Fibroblast of upper back skin (primary cell): ENCODE measurements at places on chromosomes 3 and 15.

- DNase-seq = no peak
Measured at GRCh38 chr15:70063261-70063925, 34.3 kb downstream of the TLE3 start.

- no peak for DNase-seq
Measured at GRCh38 chr3:115478359-115478758, 145.0 kb upstream of the GAP43 start.

GRCh38 chr3:184765730-184766074 lies 46.3 kb upstream of the VPS8 start:
- DNase-seq = peak; percentile 74

DNA sequence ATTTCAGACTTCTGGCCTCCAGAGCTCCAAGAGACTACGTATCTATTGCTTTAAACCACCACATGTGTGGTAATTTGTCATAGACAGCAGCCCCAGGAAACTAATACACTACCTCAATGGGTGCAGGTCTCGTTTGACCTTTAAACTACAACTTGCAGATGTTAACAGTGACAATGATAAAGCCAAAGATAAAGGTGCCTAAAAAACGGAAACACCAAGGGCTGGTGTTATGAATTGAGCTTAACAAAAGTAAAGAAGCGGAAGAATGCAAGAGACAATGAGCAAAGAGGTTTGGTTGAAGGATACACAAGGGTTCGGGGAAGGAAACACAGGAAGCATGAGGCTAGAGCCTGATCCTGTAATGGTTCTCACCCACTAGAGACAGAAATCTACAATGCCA lies 50.8 kb downstream of the RFTN1 start:
- DNase-seq = no peak

DNA sequence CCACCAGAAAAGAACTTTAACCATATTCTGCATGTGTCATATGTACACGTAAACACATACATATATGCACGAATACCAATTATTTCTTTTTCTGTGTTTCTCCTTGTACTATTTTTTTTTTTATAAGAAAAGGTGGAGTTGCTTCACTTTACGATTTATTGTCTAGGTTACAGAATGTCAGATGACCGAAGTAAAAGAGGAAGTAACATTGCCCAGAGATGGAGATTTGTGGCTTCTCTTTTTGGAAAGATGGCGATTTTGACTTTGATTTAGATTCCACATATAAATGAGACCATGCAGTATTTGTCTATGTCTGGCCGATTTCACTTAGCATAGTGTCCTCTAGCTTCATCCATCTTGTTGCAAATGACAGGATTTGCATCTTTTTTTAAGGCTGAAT lies 293.1 kb downstream of the SV2B start:
- DNase-seq = no peak

DNA sequence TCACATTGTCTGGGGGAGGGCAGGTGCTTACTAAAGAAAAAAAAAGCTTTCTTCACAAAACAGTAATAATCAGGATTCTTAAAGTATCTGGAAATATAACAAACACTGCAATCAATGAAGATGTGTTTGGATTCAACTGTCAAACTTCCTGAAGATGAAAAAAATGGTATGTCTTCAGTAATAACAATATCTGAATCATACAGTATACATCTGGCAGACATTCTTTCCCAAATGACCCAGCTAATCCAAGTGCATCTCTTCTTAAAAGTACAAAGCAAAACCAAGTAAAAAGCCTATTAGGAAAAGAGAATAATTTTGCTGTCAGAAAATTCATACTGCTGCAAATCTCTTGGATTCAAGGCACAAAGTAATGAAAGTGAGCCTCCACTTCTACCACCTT lies 145.0 kb upstream of the MCTP2 start:
- peak; percentile 85 for DNase-seq

GRCh38 chr3:4752201-4753072 lies 226.8 kb upstream of the BHLHE40 start:
- peak; percentile 61 for DNase-seq

GRCh38 chr3:87461036-87461435 lies 184.7 kb upstream of the POU1F1 start:
- DNase-seq = no peak

DNA sequence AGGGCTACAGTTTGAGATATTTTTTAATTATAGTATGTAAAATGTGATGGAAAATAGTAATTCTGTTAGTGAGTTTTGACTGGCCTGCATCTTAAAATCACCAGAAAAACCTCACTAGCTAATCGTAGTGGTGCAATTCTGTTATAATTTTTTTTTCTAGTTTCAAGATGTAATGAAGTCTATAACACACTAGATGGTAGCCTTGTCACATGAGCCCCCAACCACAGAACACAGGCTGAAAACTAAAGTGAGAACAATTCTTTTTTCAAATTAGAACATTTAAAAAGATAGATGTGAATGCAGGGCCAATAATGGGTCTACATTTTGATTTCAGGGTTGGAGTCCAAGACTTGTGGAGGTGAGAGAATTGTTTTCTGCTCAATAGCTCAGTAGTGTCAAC lies 83.3 kb upstream of the KCNH8 start:
- no peak for DNase-seq

DNA sequence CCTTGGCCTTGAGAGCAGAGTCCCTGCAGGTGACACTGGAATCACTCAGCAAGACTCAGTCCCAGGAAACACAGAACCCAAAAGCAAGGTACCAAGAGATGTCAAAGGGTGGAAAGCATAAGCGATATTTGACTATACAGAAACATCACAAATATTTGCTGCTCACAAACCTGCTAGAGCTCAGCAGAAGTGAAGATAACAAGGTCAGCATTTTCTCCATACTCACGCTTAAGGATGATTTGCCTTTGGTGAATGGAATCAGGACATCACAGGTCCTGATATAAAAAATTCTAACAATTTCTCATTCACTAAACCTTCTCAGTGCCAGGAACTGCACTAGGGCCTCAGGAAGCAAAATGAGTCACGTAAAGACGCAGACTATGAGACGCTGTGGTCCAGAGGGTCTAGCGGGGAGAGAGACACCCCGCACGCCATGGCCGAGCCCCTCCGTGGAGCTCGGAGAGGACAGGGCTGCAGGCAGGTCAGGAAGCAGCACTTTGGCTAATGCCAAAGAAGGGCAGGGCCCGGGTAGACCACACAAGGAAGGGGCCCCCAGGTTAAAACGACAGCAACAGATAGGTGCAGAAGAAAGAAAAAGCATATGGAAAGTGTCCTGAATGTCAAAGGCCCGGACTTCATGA lies 10.7 kb downstream of the PCSK6 start:
- DNase-seq = no peak

DNA sequence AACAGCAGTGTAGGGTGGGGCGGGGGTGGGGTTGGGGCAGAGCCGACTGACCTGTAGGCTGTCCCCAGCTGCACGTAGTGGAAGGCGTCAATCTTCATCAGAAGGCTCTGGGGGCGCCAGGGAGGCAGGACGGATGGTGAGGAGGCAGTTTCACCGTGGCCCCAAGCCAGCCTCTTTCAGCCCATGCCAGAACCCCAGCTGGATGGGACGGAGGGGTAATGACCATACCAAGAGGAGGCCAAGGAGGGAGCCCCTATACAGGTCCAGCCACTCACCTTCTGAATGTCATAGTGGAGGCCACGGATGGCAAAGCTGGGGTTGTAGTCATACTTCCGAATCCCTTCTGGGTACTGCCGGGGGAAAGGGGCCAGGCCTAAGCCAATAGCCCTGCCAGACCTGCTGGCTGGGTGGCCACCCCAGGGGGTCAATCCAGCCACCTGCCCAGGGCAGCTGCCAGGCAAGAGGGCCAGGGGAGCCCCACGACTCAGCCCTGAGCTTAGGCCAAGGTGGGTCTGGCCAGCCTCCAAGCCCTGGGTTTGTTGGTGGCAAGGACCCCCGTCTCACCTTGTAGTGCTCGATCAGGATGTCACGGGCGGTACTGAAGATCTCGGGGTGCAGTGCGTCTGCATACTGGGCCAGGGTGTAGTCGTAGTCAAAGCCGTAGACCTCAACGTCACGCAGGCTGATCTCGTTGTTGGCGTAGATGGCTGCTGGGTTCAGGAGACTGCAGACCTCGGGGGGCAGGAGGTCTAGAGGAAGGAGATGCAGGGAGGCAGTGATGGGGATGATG lies 4.9 kb downstream of the NT5DC2 start:
- no peak for DNase-seq

DNA sequence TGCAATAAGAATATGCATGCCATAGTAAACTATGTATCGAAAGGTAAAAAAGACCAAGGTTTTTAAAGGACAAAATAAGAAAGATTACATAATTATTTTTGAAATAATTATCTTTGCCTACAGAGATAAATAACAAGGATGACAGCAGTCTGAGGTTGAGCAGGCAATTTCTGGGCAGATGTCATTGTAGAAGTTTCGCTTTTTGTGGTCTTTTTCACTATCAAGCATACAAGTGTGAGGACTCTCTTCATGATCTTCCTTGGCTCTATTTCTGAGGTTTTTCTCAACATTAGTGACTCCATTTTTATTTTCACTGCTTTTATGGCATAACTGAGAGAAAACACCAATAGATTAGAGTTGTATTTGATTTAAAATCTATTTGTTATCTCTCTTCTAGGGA lies 1337.9 kb upstream of the EPHA6 start:
- DNase-seq = no peak

DNA sequence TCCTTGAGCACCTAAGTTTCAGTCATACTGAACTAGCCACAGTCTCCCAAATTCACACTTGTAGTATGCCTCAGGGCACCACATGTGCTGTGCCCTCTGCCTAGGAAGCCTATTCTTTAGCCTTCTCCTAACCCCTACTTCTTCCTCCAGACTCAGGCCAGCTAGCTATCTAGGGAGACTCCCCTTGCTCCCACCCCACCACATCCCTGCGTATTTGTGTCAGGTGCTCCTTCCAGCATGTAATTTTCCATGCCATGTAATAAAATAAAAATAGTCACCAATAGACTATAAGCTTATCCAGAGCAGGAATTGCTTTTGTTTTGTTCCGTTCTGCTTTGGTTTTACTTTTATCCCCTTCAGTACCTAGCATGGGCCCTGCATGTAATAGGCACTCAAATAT lies 14.9 kb upstream of the GJD2 start:
- DNase-seq = no peak

DNA sequence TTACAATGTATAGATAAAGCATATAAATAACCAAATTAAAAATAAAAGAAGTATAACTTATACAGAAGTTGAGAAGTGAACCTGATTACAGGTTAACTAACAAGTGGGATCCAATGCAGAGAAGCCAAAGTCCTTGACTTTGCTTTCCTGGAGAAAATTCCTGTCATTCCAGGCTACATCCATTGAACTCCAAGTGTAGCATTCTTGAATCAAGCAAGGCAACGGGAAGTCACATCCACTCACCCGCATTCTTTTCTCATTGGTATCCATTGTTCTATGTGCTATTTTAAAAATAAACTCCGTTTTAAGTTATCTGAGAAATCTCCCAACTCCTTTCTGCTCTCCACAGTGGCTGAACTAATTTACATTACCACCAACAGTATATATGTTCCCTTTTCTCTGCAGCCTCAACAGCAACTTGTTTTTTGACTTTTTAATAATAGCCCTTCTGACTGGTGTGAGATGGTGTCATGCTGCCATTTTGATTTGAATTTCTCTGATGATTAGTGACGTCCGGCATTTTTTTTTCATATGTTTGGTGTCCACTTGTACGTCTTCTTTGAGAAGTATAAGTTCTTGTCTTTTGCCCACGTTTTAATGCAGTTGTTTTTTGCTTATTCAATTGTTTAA lies 534.3 kb downstream of the ROBO1 start:
- DNase-seq = peak; percentile 12

DNA sequence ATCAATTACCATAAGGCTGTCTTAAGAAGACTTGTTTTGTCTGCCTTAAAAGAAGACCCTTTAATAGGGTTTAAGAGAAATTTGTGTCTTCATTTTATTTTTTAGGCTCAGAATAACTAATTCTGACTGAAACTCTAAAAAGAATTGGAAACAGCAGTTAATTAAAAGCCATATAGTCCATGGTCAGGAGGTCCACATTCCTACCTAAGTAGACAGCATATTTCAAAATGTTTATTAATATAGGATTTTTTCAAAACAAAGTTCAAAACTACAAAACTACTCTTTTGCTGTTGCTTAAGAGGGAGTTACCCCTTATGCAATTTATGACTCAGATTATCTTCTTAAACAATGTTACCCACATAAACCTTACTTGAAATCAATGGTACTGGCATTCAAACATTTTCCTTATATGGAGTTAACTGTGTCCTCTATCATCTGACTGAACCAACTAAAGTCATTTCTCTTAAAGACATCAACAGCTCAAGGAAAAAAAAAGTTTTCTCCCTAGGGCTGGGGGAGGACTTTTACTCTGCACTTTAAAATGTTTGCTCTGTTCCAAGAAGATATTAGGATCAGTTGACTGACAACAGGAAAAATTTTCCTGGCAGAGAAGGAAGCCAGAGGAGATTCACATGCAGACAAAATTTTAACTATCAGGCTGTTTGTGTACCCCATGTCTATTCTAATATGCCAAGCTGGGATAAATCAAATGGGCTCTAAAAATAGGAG lies 56.8 kb upstream of the NANOGP8 start:
- DNase-seq = peak; percentile 96

- DNase-seq = no peak
Measured at GRCh38 chr3:56787784-56788256, 13.9 kb downstream of the ARHGEF3 start.

DNA sequence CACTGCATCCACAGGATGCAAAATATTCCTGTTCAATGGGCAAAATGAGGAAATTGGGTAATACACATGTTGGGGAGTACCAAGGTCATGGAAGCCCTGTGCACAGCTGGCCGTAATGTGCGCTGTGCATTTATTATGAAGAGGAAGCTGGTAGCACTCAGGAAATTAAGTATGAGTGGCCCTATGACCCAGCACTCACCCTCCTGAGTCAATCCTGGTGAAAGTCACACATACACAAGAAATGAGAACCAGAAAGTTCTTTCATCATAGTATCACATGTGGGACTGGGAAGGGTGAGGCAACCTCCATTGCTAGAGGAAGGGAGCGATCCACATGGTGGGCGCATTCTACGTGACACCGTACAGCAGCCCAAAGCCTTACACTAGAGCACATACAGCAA lies 11.4 kb upstream of the PRR20G start:
- DNase-seq = no peak

DNA sequence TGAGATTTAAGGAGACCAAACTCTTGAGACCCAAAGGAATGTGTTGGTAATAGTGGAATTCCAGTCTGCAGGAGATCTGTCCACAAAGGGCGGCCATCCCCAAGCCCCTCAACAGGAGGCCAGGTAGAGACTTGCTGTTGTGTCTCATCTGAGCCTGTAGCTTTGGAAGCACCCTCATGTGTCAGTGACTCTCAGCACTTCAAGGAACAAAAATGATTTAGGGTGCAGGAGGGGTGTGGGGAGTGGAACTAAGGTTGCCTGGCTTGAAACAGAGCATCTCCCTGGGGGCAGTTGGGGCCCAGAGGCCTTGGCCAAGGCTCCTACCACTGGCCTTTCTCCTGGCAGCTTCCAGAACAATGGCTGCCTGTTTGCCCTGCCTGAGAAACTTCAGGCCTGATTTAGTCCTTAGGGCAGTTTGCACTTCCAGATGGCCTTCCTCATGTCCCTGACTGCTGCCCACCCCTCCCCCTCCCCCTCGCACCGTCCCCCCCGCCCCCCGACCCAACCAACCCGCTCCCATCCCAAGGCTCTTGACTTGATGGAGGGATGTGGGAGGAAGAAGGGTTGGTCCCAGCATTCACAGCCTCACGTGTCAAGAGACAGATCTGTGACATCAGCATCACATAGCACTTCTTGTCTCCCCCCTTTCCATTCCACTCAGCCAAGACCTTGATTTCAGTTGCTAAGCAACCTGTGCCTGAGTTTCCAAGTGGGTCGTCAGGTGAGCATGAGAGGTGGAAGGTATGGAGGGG lies 77.1 kb downstream of the CORO2B start:
- DNase-seq = no peak

GRCh38 chr3:195853036-195853435 lies 41.3 kb upstream of the MUC4 start:
- no peak for DNase-seq

- no peak for DNase-seq
Measured at GRCh38 chr3:152283492-152284381, 15.0 kb downstream of the MBNL1 start.
